Skin of body (tissue), 3 donors: ENCODE measurements at places on chromosomes 4 and X. TPM values are rescaled to one million over a fixed set of nuclear protein-coding genes. Genes with fewer than 3 reads are reported as not detected.

LUZP4 gene
- total RNA-seq, result not detected

HTR2C gene
- not detected for total RNA-seq

CHRNA9 gene
- total RNA-seq, result 1.2 TPM

RUFY3 gene
- total RNA-seq, result 75.1 TPM

RBM46 gene
- total RNA-seq, result not detected

SYN1 gene
- 0.30 TPM for total RNA-seq

PTCHD1 gene
- total RNA-seq, result 0.99 TPM

ANXA10 gene
- total RNA-seq, result not detected

SLC7A11 gene
- 2.1 TPM for total RNA-seq

- no peak for DNase-seq
Measured at GRCh38 chr4:138279286-138279685, 37.1 kb upstream of the SLC7A11 start.

DNA sequence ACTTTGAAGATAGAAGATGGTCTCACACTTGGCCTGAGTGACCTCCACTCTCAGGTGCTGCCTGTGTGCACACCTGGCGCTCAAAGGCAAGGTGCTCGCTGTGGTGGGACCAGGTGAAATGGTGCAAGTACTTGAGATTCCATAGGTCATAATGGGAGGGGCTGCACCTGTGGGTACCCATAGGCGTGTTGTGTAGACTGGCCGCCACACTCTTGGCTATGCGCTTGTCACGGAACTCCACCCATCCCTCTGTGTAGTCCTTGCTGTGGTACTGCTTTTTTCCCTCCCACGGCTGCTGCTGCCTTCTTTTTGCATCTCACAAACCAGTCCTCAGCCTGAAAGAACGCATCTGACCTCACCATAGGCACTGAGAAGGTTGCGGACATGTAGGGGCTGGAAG lies 27.0 kb downstream of the METAP1 start:
- no peak for DNase-seq

GRCh38 chrX:370244-370962 lies 16.3 kb downstream of the PPP2R3B start:
- no peak for DNase-seq

GRCh38 chrX:103362474-103362873 lies 6.2 kb downstream of the TCEAL9 start:
- DNase-seq, result no peak

DNA sequence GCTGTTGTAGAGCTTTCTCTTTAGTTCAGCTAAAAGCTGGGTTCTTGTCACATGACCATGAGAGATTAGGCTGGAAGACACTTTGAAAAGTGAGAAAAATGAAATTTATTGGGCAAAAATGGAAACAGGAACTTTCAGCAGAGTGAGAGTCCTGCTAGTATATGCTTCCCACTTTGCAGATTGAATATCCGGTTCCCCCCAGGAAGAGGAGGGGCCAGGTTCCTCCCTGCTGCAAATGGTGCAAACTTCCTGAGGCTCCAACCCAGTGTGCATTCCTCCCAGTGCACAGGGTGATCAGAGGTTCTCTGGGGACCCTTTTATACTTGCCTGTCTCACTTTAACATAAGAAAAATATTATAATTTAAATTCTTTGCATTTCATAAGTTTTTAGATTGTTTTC lies 119.9 kb upstream of the SPIN4 start:
- DNase-seq, result no peak

GRCh38 chrX:14884714-14885113 lies 11.5 kb downstream of the MOSPD2 start:
- DNase-seq, result no peak

- peak; percentile 31 for DNase-seq
Measured at GRCh38 chrX:12903646-12904045, 2.8 kb upstream of the TLR8 start.

DNA sequence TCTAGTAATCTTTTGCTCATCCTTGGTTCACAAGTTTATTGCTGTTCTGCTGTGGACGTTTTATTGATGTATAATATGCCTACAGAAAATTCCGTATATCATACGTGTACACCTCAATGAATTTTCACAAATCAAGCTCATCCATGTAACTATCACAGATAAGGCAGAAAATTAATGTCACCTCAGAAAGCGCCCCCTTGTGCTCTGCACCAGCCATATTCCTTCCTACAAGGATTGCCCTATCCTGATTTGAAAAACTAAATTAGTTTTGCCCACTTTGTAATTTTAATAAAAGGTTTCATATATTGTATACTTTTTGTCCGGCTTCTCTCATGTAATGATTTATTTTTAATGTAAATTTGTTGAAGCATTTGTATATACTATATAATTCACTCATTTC lies 390.8 kb downstream of the ADGRL3 start:
- no peak for DNase-seq

GRCh38 chr4:64341711-64342110 lies 67.5 kb downstream of the TECRL start:
- DNase-seq, result no peak

DNA sequence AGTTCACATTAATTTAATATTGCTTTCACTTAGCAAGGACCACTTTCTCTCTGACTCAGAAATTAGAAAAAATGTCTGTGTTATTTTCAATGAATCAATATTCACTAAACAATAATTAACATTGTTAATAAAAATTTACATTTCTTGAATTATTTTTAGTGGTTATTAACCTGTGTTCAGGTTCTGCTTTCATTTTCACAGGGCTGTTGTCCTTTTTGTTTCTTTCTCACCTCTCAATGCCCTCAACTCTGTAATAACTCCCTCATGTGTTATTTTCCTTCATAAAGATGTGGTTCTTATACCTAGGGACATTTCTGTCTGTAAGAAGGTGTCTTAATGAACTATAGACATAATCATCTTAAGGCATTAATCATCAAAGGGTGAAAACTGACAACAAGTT lies 43.1 kb upstream of the PRR27 start:
- DNase-seq, result no peak

DNA sequence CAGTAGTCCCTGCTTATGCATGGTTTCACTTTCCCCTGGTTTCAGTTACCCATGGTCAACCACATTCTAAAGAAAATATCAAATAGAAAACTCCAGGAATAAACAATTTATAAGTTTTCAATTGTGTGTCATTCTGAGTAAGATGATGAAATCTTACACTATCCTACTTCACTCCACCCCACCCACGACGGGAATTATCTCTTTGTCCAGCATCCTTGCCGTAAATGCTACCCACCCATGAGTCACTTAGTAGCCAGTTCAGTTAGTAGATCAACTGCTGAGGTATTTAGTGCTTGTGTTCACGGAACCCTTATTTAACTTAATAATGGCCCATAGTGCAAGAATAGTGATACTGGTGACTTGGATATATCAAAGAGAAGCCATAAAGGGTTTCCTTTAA lies 91.4 kb downstream of the KLHL13 start:
- no peak for DNase-seq

- peak; percentile 54 for DNase-seq
Measured at GRCh38 chr4:169179609-169180521, 90.9 kb downstream of the SH3RF1 start.

DNA sequence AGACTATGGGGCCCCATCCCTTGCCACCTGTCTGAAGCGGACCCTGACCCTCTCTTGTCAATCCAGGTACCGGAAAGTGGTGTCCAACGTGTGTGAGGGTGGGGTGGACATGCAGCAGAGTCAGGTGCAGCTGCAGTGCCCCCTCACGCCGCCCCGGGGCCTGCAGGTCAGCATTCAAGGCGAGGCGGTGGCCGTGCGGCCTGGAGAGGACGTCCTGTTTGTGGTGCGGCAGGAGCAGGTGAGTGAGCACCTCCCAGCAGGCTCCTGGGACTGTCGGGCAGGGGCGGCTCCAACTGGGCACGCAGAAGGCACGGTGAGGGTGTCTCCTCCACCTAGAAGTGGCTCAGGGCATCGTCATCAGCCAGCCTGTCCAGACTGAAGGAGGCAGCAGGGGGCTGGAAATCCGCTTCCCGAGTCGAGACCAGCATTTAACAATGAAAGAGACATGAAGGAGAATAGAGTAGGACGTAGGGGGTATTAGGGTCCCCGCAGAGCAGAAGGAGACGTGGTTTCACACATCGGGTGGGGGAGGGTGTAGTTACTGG lies 221.6 kb downstream of the AFAP1 start:
- no peak for DNase-seq

- no peak for DNase-seq
Measured at GRCh38 chr4:826508-827208, 729 bp upstream of the CPLX1 start.

DNA sequence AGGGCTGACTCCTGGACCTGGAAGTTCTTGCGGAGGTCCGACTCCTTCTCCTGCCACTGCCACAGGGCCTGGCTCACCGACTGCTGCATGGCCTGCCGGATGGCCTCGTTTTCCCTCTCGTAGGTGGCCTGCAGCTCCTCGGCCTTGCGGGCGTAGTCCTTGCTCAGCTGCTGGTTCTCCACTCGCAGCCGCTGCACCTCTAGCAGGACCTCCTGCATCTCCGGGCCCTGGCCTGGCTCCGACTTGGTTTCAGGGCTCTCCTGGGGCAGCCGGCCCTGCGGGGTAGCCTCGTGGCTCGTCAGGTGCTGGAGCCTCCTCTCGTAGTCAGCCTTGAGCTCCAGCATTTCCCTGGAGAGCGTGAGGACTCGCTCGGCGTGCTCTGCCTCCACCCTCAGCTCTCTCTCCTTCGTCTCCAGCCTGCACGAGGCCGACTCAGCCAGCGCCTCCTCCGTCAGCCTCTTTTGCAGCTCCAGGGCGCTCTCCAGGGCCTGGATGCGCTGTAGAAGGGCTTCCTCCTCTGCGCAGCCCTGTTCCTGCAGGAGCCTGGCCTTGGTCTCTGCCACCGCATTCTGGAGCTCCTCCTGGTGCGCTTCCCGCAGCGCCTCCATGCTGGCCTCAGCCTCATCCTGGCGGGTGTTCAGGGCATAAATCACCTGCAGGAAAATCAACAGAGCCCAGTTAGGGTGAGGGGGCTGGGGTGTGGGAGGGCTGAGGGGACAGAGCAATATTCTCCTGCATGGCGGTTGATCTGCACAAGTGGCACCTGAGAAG lies 72.2 kb downstream of the FAM184B start:
- no peak for DNase-seq

DNA sequence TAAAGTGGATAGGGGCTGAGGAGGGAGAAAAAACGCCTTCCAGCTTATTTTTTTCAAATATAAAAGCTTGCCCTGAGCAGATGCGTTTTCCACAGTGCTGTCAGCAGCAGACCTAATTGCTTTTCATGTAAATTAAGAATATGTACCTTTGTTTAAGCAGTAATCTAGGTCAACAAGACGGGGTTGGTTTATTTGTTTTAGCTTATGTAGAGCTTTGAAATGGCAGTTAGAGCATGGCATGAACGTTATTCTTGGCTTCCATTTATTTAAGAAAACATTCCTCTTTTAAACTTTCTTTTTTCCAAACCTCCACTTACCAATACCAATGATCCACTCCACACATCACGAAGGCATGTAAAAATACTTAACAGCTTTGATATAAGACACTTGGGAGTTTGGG lies 220.3 kb upstream of the TENM3 start:
- DNase-seq, result no peak

DNA sequence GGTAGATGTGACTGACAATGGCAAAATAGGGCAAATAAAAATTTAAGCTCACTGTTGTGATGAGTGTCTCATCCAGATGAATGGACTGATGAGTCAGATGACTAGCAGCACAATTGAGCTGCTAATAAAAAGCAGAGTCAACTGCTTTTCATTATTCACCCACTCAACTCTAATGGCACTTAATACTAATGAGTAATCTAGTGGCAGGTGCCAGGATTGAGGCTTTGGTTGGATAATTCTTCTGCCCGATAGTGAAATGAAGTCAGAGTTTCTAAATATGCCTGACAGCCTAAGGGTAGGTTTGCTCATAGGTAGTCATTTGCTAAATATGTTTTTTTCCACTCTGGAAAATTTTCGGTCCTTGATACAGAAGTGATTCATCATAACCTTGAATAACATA lies 10.4 kb downstream of the OGT start:
- DNase-seq, result no peak

DNA sequence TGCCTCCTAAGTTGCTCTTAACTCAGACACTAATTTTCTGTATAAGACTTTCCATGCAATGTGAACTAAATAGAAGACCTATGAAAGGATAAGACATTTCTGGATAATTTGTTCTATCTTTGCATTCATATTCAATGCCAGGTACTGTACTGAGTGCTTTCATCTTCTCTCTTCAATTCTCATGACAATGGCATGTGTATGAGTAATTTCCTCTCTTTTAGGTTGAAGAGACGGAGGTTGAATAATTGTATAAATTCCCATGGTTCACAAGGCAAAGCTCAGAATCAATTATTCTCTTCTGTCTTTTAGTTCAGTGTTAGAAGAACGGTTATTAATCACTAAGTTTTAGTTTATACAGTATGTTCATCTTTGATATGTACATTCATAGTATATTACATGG lies 29.3 kb upstream of the CFAP299 start:
- DNase-seq, result no peak

GRCh38 chr4:13193662-13194061 lies 290.5 kb downstream of the RAB28 start:
- no peak for DNase-seq

- DNase-seq, result no peak
Measured at GRCh38 chr4:157043131-157043530, 32.8 kb upstream of the GLRB start.

DNA sequence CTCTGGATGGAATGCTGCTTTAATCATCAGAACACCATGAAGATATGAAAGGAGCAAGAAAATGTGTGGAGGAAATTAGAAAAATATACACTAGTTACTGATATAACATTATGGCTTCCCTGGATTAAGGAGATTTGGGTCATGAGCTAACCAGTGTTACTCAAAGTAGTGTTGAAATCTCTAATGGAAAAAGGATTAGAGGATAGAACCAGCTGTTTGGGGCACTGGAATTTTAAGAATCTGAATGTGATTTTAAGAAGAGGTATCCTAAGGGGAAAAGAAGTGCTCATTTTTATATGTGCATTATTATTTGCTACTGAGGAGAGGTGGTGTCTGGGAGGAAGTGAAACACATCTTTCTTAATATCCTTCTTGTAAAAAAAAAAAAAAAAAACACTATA lies 164.1 kb upstream of the PPARGC1A start:
- no peak for DNase-seq

GRCh38 chrX:30822068-30822681 lies 66.9 kb downstream of the TAB3 start:
- DNase-seq, result no peak

- no peak for DNase-seq
Measured at GRCh38 chr4:107896646-107897045, 34.7 kb upstream of the CYP2U1 start.
